ENCODE measurements at places on chromosomes 3 and 15.

- DNase-seq = no peak
Observed at GRCh38 chr3:23324745-23325144, 121.6 kb downstream of the UBE2E2 start.

DNA sequence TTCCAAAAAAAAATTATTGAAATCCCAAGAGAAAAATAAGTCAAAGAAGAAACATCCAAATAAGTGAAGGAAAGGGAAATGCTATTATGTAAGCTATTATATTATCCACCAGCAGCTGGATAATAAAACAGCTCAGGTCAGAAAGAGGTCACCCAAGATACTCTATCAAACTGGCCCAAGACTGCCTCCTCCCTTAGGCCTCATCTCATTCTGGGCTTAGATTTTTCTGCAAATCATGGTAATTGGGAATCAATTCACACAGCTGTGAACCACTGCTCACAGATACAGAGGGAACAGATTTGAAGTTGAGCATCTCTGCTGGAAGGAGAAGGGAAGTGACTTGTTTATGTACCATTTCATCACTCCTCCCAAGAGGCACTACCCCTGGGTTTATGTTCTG, 294.6 kb upstream of the DPPA4 start:
- DNase-seq = no peak

- DNase-seq = no peak
Observed at GRCh38 chr3:23809840-23810342, 4.1 kb downstream of the UBE2E1 start.

- DNase-seq = no peak
Observed at GRCh38 chr15:54288049-54288448, 309.8 kb downstream of the UNC13C start.

- no peak for DNase-seq
Observed at GRCh38 chr15:73165435-73165834, 113.2 kb downstream of the NEO1 start.

- no peak for DNase-seq
Observed at GRCh38 chr15:56837273-56837672, 81.2 kb upstream of the TCF12 start.

Data from vagina (tissue), 2 donors.